Forelimb muscle (tissue), 1 donor: ENCODE measurements at places on chromosomes 16 and 17.

DNA sequence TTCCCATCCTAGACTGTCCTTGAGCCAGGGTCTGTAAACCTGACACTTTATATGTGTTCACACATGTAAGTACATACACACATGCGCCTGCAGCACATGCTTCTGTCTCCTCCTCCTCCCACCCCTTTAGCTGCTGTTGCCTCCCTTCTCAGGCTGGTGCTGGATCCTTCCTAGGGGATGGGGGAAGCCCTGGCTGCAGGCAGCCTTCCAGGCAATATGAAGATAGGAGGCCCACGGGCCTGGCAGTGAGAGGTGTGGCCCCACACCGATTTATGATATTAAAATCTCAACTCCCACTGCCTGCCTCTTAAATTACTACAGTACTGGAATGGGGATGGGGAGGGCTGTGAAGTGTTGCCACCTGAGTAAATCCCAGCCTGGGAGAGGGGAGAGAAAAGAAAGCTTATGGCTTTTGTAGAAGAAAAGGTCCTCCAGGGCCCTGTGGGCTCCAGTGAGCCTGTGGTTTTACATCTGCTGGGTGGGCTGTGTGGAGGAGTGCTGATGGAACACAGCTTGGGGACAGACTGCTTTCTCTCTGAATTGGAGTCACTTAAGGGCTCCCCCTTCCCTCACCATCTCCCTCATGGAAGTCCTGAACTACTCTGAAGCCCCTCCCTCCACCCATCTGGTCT is 990 bp upstream of the WNK4 start:
- no peak for DNase-seq

- DNase-seq: no peak
These were observed 339.0 kb downstream of the MAF start for GRCh38 chr16:79261481-79261940.

DNA sequence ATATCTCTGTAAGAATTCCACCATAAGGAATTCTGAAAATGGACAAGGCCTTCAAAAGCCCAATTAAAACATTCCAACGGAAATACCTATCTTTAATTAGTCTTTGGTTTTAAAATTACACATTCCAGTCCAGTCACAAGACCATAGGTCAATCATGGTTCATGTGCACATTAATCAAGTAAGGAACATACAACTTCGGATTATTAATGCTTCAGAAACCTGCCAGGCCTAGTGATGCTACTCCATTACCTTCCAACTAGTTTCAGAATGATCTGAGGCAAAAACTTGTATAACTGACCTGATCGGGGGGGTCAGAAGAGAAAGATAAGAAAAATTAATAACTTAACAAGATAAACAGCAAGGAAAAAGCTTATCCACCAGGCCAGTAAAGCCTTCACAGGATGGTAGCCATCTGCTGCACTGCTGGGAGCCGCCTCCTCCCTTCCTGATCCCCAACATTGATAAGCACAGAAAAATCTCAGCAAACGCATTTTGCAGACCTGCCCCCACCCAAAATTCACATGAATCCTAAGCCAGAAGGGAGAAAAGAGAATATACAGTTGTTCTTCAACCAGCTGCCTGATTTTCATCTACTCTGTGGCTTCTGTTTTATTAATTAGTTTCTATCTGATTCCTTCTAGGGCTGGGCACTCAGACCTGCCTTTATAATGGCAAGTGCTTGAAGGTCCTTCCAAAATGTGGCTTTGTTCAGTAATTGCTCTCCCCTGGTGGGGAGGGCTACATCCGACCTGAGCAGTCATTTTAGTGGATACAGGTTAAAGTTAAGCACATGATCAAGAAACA is 6.0 kb downstream of the SDR42E1 start:
- DNase-seq: no peak

GRCh38 chr17:27106347-27106981 is 187.4 kb upstream of the WSB1 start:
- no peak for DNase-seq

DNA sequence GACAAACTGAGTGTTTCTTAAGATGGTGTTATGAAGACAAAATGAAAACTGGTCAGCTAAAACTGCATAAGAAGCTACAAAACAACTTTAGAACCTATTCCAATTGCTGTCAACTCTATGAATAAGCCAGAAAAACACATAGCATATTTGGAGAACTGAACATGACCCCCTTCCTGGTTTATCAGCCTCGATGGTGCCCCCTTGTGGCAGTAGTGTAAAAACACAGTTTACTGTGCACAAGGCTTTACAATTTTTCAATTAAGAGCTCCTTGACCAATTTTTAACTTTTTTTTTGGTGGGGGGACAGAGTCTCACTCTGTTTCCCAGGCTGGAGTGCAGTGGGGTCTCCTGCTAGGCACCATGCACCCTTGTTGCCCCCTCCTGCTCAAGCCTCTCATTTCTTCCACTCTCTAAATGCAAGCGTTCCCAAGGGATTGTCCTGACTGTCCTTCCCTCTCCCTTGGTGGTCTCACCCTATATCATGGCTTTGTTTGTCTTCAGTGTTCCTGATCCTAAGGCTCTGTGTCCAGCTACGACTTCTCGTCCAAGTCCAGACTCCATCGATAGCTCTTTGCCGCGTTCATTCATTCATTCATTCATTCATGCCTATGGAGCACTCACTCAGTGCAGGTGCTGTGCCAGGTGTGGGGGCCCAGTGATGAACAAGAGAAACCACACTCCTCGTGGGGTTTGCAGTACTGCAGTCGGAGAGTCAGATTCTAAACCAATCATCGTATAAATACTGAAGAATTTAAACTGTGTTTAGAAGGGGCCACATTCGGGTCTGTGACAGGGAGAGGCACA is 7.5 kb downstream of the EIF1 start:
- no peak for DNase-seq

DNA sequence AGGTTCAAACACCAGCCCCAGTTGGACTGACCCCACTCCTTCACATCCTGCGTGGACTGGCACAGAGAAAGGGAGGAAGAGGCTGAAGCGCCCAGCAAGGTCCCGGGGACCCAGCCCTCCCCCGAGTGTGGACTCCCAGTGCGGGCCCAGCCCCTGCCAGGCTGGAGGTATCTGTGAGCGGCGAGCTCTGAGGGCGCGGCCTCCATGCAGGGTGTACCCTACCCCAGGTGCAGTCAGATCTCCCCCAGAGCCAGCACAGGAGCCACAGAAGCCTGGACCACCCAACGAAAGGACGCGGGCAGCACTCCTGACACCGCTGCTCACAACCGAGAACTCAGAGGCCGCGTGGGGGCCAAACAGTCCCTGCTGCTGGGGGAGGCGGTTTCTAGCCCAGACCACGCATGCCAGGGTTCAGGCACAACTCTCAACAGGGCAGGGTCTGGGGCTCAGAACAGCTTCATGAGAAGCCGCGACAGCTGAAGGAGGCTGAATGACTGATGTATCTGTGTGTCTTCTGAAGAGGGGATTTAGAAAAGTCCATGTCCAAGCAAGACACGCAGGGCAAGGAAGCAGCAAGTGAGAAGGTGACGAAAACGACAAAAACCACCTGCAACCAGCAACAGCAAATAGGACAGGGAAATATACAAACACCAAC is 8.5 kb downstream of the SLC38A10 start:
- no peak for DNase-seq

- no peak for DNase-seq
These were observed 26.9 kb upstream of the CDC42EP4 start for GRCh38 chr17:73338566-73339197.

GRCh38 chr17:77690271-77691161 is 268.0 kb upstream of the TNRC6C start:
- peak; percentile 69 for DNase-seq

DNA sequence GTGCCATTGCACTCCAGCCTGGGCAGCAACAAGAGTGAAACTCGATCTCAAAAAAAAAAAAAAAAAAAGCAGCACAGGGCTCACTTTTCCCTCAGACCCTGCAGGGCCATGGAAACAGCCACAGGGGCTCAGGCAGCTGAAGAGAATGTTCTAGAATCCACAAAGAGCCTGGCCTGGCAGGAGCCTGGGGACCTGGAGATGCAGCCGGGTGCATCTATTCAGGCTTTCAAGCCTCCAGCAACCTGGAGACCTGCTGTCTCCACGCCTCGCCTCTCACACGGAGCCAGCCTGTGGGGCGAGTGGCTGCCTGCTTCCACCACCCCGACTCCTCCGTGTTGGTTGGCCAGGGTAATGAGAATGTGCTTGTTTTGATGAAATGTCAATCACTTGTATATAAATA is 44.0 kb upstream of the MEAK7 start:
- no peak for DNase-seq

DNA sequence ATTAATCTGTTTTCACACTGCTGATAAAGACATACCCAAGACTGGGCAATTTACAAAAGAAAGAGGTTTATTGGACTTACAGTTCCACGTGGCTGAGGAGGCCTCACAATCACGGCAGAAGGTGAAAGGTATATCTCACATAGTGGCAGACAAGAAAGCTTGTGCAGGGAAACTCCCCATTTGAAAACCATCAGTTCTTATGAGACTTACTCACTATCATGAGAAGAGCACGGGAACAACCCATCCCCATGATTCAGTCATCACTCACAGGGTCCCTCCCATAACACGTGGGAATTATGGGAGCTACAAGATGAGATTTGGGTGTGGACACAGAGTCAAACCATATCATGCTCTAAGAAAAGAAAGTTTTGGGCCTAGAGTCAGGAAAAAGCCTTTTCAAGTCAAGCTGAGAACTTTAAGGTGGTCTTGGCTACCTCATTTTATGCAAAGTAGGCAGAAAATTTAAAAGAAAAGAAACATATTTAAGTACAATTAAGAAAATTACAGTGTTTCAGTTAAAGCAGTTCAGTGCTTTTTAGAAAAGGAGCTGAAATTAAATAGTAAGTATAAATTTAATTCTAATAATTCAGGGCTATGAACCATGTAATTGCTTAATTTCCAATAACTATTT is 24.9 kb upstream of the CRYM start:
- no peak for DNase-seq

DNA sequence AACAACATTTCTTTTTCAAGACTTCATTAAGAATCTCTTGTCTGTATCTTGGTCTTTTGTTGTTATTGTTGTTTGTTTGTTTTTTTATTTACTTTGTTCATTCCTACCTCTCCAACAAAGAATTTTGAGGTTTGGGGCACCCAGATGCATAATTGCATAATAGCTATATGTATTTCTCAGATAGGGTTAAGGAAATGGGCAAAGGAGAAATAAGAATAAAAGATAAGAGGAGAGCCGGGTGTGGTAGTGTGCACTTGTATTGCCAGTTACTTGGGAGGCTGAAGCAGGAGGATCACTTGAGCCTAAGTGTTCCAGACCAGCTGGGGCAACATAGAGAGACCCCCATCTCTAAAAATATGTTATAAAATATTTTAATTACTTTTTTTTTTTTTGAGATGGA is 30.5 kb downstream of the CDH1 start:
- DNase-seq: no peak

GRCh38 chr17:80385046-80385445 is 29.9 kb upstream of the ENDOV start:
- no peak for DNase-seq

- DNase-seq: no peak
These were observed 503.4 kb upstream of the CDH8 start for GRCh38 chr16:62539657-62540056.

DNA sequence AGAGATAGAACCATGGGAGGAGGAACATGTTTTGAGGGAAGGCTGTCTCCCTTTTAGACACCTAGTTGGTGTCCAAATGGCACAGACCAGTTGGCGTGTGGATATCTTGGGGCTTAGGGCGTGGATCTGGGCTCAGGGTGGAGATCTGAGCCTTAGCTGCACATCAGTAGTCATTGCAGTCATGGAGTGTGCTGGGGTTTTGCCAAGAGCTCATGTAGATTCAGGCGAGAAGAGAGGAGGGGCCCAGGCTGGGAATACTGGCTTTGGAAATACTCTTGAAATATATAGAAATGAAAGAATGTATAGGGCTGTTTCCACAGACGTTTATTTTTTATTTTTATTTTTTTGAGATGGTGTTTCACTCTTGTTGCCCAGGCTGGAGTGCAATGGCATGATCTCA is 92.0 kb downstream of the PRKCB start:
- DNase-seq: no peak

DNA sequence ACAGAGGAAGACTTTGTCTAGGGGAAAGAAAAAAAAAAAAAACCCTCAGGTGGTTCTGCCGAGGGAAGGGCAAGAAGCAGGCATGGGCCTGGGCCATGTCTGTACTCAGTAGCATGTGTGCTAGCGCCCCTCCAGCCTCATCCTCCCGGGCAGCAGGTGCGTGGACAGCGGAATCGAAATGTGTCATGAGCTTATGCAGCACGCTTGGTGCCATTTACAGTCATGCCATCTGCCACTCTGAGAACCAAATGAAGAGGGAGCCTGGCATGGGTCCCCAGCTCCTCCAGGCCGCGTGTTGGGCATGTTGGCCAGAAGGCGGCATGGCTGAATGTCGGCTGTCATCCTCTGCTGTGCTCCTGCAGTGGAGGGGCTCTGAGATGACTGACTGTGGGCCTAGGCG is 31.4 kb downstream of the CRAMP1 start:
- DNase-seq: no peak

- DNase-seq: peak; percentile 32
These were observed 4.4 kb downstream of the CD19 start for GRCh38 chr16:28935924-28936783.

GRCh38 chr17:47717979-47718621 is 14.9 kb upstream of the TBX21 start:
- DNase-seq: no peak

GRCh38 chr17:59858167-59858816 is 34.5 kb downstream of the TUBD1 start:
- DNase-seq: no peak

GRCh38 chr17:74012465-74012864 is 191.0 kb upstream of the RPL38 start:
- DNase-seq: no peak
